Right forelimb (tissue), 1 donor: ENCODE measurements at places on chromosomes 11 and 22.

GRCh38 chr11:76770642-76771445 lies 12.3 kb upstream of the TSKU start:
- DNase-seq: no peak

GRCh38 chr11:28009388-28009787 lies 98.6 kb downstream of the KIF18A start:
- DNase-seq: no peak

GRCh38 chr11:66181632-66182315 lies 86.7 kb upstream of the RAB1B start:
- DNase-seq: no peak

DNA sequence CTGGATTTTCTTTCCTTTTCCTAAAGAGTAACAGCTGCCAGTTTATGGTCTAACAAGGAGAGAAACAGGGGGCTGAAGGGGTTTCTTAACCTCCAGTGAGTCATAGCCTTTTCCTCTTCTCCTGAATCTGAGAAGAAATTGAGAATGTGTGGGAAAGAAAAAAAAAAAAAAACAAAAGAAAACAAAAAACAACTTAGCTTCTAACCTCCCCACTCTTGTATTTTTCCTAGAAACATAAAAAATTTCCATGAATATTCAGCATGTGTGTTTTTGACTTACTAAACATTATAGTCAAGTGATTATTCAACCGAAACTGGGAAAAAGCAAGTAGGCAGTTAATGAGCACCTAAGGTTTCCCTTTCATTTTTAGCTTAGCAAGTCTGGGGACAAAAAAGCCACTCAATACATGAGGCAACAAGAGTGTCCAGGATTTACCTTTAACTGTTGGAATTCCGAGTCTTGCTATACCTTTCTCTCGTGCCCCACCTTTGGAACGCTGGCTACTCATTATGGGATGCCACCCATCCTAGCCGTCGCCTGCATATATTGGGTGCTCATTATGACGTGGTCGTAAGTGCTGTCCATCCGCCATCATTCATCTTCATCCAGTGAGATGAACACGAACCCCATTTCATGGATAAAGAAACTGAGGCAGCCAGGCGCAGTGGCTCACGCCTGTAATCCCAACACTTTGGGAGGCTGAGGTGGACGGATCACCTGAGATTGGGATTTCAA lies 2.4 kb downstream of the ASPHD2 start:
- no peak for DNase-seq

DNA sequence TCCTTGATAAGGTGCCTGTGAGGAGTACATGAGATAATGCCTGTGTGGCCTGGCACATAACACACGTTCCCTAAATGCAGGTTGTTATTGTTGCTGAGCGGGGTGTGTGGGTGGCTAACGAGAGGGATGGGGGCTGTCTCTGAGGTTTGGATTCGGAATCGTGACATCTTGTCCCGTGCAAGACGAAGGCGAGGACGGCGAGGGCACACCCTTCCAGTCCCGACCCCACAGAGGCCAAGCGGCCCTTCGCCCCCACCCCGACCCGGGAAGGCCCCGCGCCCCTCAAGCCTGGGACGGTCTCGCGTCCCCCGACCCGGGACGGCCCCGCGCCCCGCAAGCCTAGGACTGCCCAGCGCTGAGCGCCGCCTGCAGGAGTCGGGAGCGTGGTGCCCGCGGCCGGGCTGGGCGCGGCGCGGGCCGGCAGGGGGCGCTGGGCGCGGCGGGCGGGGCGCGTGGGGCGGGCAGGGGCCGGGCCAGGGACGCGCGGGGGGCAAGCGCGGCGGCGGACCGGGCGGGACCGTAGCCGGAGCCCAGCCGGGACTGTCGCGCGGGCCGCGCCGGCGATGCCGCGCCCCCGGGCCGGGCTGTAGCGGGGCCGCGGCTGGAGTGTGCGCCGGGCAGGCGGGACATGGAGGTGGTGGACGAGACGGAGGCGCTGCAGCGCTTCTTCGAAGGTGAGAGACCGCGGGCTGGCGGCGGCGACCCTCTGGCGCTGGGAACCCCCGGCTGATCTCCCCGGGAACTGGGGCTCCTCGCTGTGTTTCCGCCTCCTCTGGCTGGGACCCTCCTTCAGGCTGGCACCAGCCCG lies at the start of gene MYRF:
Gene MYRF, plus strand, starts transcription at position 520 of the 808 bp plus-strand sequence. Its CDS starts 109 bp downstream, at position 629.
- peak; percentile 74 for DNase-seq

GRCh38 chr11:76670485-76671236 lies at the start of gene LRRC32:
Gene LRRC32 (minus strand): TSS chr11:76670747. CDS start chr11:76665954, 4,793 bp downstream.
- peak; percentile 73 for DNase-seq

DNA sequence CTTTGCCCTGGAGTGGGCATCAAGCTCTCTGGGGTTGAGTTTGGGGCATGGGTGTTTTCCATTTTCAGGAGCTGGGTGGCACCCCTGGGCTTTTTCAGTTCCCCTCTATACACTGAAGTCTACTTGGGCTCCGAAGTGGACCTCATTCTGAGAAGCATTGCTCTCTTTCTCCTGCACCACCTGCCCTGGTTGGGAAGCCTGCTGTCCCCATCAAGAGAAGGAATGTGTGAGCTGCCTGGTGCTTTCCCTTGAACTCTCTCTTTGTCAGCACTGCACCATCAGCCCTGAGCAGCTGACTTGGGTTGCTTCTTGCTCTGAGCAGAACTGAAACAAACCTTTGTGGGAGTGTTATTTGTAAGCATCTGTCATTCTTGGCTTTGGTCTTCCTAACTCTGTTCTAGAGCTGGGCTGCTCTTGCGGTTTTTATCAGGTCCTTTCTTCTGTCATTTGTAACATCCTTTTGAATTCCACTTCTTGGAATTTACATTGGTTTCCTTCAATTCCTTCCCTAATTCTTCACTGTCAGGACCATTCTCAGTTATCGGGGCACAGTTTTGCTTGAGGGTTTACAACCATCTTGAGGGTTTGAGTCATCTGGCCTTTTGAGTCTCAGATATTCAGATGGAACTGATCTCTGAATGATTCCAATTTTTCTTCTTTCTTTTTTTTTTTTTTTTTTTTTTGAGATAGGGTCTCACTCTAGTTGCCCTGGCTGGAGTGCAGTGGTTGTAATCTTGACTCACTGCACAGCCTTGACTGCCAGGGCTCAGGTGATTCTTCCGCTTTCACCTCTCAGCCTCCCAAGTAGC lies 20.5 kb downstream of the UBE2L3 start:
- DNase-seq: no peak

GRCh38 chr22:35960854-35961253 lies 67.8 kb downstream of the RBFOX2 start:
- no peak for DNase-seq

- peak; percentile 71 for DNase-seq
Measured at GRCh38 chr11:128814856-128815705, 52.0 kb downstream of the KCNJ1 start.

- no peak for DNase-seq
Measured at GRCh38 chr11:72433455-72434036, 785 bp downstream of the CLPB start.

- DNase-seq: no peak
Measured at GRCh38 chr11:403021-403760, 9.2 kb downstream of the PKP3 start.

DNA sequence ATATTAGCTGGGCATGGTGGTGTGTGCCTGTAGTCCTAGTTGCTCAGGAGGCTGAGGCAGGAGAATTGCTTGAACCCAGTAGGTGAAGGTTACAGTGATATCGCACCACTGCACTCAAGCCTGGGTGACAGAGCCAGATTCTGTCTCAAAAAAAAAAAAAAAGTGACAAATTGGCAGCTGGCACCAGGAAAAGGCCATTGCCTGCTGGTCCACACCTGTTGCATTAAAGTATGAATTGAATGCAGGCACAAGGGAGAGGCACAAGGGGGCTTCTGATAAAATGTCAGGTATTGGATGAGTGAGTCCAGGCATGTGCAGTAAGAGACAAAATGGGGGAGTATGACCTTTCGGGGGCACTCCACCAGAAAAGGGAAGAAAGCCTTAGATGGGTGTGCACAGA lies 28.2 kb downstream of the ZNF70 start:
- no peak for DNase-seq

DNA sequence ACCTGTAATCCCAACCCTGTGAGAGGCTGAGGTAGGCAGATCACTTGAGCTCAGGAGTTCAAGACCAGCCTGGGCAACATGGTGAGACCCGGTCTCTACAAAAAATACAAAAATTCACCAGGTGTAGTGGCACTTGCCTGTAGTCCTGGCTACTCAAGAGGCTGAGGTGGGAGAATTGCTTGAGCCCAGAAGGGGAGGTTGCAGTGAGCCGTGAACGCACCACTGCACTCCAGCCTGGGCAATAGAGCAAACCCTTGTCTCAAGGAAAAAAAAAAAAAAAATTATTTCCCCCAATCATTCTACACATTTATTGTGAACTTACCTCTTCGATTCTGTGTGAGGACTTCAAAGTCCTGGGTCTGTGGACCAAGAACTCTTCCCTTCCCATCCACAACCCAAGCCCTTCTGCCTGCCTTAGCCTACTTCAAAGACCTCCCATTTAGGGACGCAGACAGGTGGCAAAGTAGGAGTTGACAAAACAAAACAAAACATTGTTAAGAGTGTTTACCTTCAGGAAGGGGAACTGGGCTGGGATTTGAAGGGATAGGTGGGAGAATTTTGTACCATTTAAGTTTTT lies 3.8 kb upstream of the WEE1 start:
- DNase-seq: no peak

DNA sequence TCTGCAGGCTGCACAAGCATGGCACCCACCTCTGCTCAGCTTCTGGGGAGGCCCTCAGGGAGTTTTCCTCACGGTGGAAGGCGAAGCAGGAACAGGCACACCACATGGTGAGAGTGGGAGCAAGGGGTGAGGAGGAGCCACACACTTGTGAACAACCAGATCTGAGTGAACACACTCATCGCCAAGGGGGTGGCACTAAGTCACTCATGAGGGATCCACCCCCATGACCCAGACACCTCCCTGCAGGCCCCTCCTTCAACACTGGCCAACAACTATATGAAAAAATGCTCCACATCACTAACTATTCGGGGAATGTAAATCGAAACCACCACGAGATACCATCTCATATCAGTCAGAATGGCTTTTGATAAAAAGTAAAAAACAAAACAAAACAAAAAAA lies 722 bp upstream of the KRTAP5-2 start:
- DNase-seq: no peak

DNA sequence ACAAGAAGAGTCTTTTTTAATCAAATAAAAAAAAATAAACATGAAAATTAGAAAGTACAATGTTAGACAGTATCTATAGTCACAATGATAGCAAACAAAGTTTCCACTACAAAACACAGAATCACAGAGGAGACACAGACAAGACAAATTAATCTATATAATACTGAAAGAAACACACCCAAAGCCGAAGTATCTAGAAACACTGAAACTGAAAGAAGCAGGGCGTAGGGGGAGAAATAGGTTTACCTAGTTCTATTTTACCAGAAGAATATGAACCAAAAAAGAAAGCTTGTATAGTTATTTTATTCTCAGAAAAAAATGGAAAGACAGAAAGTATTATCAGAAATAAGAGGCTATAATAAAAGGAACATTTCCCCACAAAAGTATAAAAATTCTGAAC lies 27.1 kb upstream of the NUP50 start:
- no peak for DNase-seq

- DNase-seq: peak; percentile 99
Measured at GRCh38 chr11:65261591-65262380, at the start of gene POLA2. Gene POLA2 (plus strand): TSS chr11:65261962. CDS start chr11:65262293, 331 bp downstream.

DNA sequence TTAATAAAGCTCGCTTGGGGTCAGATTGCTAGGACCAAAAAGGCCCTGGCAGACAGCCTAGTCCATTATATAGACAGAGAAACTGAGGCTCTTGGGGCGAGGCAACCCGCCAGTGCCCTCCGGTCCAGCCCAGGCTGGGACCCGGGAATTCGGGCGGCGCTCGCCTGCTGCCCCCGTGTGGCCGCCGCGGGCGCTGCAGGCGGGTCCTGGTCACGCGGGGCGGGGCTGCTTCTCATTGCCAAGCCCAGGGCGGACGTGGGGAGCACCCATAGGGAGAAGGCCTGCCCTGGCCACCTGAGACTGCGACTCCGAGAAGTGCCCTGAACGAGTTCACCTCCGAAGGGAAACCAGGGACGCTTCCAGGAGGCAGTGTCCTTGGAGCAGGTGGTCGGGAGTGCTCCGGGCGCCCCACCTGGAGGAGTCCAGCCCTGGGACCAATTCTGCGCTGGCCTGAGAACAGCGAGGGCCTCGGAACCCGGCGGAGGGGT lies 36.0 kb upstream of the CSNK1E start:
- DNase-seq: peak; percentile 82

DNA sequence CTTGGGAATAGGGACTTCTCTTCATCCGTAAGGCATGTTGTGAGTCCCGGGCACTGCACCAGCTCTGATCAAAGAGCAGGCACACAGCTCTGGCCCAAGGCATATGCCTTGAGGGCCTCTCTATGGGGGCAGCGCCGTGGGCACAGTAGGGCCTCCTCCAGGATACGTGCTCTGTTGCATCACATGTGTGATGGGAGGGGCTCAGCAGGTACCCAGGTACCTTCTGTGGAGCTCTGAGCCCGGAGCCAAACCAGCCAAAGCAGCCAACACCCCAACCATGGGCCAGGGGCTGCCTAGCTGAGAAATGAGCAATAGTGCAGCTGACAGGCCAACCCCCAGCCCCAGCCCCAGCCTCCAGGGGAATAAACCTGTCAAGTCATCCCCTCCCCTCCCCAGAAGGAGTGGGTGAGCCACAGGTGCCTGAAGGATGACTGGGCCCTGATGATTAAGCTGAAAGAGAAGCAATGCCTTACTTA lies 79.7 kb upstream of the SHISAL1 start:
- DNase-seq: no peak

- no peak for DNase-seq
Measured at GRCh38 chr11:116256215-116256614, 516.6 kb downstream of the BUD13 start.

DNA sequence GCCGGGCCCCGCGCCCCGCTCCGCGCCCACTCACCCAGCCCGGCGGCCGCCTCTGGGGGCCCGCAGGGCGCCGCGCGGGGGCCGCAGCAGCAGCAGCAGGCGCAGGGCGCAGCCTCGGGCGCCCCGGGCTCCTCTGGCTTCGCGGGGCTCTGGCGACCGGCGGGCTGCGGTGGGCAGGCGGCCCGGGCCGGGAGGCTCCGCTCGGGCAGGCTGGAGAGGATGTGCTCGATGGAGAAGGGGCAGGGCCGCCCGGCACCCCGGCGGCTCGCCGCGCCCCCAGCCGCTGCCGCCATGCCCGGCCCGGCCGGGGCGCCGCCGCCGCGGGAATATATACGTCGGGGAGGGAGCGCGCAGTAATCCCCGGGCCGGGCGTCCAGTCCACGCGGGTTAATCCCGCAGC lies at the start of gene GSC2:
Gene GSC2, minus strand, starts transcription at position 302 of the 400 bp plus-strand sequence. Its CDS starts 9 bp downstream, at position 293.
- no peak for DNase-seq

- no peak for DNase-seq
Measured at GRCh38 chr22:46287873-46288751, 8.6 kb upstream of the GTSE1 start.
